ENCODE measurements at places on chromosomes 7 and 10.

DNA sequence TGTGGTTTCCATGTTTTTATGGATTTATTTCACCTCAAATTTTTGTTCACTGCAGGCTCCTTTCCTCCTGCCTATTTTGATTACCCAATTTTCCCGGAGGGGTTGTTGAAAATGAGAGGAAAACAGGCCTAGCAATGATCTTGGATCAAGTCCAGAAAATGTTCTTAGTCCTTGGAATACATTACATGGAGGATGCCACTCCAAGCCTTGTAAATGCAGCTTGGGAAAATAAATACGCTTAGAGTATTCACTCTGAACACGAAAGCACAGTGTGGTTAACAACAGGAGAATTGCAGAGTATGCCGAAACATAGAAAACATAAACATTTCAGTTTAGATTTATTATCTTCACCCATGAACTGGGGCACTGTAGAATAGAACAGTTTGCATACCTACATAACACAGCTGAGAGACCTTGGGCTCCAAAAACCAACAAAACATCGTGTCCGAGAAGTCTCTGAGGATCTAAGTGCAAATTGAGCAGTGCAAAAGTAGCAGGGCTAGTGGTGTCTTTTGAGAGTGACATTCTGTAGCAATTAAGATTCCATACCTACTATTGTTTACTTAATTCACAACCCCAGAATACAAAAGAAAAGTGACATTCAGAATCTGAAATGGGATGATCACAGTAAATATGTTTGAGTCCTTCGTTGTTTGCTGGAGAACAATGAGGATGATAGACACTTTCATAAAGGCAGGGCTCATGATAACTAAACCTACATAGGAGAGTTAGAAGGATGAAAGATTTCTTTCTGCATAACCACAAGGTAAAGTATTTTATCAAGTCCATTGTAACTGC, 7.6 kb upstream of the CD36 start:
- DNase-seq, result peak; percentile 89

GRCh38 chr10:23448802-23449570, 10.1 kb downstream of the OTUD1 start:
- peak; percentile 34 for DNase-seq

- DNase-seq, result peak; percentile 23
Observed at GRCh38 chr10:112753961-112754411, 196.1 kb upstream of the TCF7L2 start.

DNA sequence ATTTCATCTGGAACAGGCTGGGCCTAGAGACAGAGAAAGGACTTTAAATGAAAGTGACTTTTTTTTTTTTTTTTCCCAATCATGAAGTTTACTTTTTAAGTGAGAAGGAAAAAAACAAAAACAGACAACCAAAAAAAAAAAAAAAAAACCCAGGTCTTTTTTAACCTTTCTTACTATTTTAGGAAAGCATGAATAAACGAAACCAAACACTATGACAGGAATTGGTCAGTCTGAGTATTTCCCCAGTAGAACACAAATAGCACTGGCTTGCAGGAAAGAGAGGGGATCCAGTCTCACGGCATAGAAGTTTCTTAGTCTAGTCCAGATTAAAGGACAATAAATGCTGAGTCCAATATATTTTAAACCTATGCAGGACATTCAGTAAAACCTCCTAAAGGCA, 180.5 kb upstream of the CCDC6 start:
- no peak for DNase-seq

DNA sequence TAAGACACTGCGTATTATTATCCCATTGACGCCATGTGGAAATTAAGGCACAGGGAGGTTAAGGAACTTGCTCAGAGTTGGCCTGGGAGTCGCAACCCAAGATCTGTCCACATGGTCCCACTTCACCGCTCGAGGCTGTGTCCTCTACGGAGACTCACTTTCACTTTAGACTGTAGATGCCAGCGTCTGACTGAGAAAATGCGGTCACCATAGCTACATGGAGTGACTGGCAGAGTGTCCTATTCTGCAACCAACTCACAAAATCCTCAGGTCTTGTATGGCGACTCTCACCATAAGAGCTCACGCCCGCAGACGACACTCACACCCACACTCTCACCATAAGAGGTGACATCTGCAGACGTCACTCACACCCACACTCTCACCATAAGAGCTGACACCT, 257.9 kb downstream of the PTPRN2 start:
- no peak for DNase-seq
